ENCODE measurements at places on chromosomes 7 and 10.

DNA sequence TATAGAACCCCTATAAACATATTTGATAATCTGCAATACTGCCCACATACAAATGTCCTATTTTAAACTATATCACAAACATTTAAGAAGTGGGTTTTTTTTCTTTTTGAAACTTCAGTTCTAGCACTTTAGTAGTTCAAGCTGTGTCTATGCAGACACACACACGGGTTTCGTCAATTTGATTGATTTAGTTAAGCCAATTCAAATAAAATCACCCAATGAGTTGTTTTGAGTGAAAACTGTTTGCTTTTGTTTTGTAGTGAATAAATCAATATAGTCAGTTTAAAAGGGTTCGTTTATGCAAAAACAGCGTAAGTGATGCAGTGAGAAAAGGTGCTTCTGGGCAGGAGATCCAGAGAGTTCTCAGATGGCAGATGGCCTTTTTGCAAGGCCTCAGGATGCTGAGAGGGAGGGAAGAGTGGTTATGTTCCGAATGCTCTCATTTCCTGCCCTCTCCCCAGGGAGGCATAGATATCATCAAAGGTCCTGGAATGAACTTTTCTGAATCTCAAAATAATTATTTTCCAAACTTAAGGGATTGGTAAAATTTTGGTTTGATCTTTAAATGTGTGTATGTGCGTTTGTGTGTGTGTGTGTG is 102.7 kb downstream of the AGMO start:
- DNase-seq: peak; percentile 29

- DNase-seq: no peak
These were observed 31.5 kb downstream of the CREB3L2 start for GRCh38 chr7:137970253-137970975.

GRCh38 chr7:30135301-30136116 is 723 bp downstream of the MTURN start:
- DNase-seq: peak; percentile 30

GRCh38 chr7:125375942-125376341 is 446.3 kb upstream of the POT1 start:
- DNase-seq: peak; percentile 40

GRCh38 chr10:75395066-75395931 is 6.3 kb downstream of the ZNF503 start:
- no peak for DNase-seq

DNA sequence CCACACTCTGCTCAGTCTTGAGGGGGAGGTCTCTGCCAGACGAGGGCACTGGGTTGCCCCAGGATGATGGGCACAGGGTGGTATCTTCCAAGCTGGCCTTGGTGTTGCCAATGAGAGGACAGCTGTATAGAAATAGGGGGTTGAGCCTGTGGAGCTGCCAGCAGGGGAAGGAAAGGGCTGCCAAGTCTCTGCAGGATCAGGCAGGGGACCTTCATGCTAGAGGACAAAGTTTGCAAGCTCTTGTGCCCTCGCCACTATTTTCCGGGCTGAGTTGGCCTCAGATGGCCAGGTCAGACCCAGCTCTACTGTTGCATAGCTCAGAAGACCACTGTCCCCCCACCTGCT is 68.7 kb downstream of the ARHGAP22 start:
- DNase-seq: no peak

DNA sequence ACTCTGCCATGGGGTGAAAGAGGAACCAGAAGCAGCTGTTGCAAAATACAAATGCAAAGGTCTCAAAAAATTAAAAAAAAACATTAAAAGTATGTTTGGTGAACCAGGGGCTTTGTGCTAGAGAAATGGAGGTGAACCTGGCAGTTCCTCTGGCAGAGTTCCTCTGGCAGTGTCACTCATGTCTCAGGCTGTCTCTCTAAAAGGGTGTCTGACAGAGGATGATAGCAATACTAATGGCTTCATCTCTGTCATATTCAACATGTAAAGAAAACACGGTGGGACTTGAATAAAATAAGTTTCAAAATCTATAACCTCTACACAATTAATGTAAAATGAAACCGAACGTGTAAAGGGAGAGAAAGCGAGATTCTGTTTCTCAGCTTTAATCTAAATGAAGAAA is 375.7 kb upstream of the VWC2 start:
- DNase-seq: no peak

- no peak for DNase-seq
These were observed 264.3 kb downstream of the AUTS2 start for GRCh38 chr7:69862413-69863064.

DNA sequence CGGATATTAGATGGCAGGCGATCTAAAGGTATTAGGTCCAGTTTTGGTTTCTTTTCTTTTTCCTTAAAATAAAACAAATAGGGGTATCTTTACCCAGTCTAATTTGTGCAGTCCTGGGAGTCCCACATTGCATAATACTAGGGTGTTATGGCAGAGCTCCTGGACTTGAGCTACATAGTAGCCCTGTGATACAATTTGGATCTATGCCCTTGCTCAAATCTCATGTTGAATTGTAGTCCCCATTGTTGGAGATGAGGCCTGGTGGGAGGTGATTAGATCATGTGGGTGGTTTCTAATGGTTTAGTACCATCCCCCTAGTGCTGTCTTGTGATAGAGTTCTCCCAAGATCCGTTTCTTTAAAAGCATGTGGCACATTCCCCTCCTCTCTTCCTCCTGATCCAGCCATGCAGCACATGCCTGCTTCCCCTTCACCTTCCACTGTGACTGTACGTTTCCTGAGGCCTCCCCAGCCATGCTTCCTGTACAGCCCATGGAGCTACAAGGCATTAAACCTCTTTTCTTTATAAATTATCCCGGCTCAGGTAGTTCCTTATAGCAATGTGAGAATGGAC is 141.9 kb downstream of the RPS24 start:
- no peak for DNase-seq

- no peak for DNase-seq
These were observed 983.7 kb downstream of the GATA3 start for GRCh38 chr10:9038146-9038714.

DNA sequence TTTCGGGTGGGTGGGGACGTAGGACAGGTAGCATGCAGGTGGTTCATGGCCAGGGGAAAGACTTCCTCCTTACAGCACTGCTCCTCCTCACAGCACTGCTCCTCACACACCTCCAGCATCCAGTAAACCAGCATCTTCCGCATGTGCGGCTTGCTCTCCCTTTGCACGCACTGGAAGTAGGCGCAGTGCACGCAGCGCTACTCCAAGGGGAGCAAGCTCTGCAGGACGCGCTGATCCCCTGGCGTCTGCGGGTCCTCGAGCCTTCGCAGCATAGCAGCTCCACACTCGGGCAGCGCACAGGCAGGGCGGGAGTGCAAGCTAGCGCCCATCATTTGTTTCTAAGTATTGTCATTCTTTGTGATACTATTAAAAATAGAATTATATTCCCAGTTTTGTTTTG is 30.5 kb upstream of the MAP3K8 start:
- DNase-seq: no peak

DNA sequence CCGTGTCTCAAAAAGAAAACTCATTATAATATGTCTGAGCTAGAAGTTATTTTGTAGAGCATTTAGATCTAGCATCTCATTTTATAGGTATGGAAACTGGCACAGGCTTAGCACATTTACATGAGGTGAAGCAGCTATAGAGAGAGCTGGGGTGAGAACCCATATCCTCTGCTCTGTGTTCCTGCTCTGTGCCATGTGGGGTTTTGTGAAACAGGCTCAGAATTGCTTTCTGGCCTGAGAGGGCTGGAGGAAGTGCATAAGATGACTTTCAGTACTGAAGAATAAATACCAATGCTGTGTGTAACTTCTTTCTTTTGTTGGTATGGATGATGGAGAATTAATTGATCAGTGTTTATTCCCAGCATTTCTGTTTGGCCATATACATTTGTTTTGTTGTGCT is 159.1 kb downstream of the LRRC4 start:
- DNase-seq: no peak

GRCh38 chr7:88868456-88868855 is 72.9 kb upstream of the TEX47 start:
- DNase-seq: no peak

GRCh38 chr10:6058682-6059475 is 3.3 kb downstream of the IL2RA start:
- DNase-seq: no peak

DNA sequence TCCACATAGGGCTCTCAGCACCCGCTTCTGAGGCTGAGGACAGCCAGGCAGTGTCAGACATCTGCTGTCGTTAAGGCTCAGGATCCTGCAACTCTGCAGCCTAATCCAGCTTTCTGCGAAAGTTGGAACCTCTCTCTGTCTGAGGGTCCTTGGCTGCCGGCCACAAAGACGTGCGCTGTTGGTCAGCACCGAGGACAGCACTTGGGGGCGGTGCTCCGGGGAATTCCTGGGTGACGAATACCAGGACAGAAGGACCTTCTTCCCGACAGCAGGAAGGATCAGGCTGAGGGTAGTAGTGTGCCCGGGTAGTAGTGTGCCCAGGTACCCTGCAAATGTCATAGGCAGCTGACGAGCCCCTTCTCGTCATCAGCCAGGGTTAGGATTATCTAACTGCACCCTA is 16.0 kb upstream of the RASGEF1A start:
- DNase-seq: no peak

DNA sequence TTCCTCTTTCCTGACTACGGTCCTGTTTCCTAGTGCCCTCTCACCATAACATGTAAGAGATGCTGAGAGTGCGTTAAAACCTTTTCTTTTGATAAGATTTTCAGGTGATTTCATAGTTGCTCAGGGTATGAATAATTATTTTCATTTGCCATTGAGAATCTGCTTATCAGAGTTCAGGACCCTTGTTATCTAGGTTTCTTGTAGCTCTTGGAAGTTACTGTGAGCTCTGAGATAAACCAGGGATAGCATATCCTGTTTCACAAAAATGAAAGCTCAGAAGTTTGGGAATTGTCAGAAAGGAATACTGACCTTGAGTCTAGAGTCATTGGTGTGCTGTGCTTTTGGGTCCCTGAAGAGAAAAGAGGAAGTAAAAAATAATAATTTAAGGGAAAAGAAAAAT is 76.8 kb upstream of the PRKG1 start:
- no peak for DNase-seq

DNA sequence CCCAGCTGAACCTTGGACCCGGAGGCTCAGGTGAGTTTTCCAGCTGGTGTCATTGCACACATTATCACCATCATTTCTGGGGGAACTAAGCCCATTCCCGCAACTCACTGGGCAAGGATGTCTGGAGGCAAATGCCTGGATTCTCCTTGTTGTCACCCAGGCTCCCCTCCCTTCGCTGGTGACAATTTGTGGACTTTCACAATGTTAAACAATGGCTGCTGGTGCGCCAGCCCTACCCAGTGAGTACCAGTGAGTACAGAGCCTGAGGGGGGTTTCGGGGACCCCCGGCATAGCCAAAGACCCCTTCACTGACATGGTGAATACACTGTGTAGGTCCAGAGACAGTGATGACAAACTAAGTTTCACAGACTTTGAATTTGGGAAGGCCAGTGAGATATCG is 189.2 kb downstream of the ADARB2 start:
- DNase-seq: no peak

DNA sequence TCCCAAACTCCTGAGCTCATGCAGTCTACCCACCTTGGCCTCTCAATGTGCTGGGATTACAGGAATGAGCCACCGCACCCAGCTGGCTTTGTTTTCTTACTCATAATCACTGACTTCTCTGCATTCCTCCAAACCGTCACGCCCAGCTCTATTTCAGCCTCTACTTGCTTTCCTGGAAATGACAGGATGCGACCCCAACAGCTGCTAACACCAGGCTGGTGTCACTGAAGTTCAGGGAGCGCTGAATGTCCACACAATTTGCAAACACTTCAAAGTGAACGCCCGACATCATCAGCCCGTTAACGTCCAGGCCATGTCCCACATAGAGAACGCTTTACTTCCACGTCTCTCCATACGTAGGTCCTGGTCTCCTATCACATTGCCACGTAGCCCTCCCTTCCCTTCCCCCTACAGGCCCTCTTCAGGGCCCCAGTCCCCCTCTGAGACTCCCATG is 12.8 kb upstream of the PROSER2 start:
- DNase-seq: no peak

DNA sequence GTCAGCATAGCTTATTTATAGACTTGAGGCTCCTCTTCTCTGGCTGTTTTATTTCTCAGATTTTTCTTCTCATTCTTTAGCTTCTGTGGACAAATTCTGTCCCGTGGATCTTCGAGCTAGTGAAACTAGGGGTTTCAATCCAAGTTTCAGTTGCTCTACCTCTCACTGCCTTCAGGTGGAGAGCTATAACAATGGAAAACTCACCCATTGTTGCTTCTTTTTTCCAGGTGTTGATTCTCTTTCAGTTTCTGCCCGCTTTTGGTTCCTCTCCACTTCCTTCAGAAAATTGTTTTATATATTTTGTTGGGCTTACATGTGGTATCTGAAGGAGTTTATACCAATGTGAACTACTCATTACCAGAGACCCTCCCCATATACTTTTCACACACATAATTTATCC is 266.1 kb downstream of the TCF7L2 start:
- no peak for DNase-seq

GRCh38 chr7:155847821-155848435 is 35.7 kb upstream of the SHH start:
- DNase-seq: no peak

- DNase-seq: no peak
These were observed 353.2 kb upstream of the KLF6 start for GRCh38 chr10:4138146-4138721.

GRCh38 chr10:78745441-78745840 is 323.3 kb upstream of the ZMIZ1 start:
- no peak for DNase-seq

DNA sequence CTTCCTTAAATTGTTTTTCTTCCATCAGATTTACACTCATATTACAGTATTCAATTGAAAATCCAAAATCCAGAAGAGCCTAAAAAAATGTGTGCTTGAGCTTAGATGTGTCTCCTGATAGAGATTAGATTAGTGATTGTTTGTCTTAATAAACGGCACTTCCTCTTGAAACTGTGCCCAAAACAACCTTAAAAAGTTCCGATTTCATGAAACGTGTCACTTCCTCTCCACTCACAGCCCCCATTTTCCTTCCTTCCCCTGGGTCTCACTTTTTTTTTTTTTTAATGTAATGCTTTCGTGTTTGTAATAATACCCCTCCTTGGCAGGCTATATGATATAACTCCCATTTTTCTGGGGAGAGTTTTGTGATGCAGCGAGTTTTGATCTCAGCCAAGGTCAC is 114.8 kb upstream of the ADO start:
- no peak for DNase-seq

DNA sequence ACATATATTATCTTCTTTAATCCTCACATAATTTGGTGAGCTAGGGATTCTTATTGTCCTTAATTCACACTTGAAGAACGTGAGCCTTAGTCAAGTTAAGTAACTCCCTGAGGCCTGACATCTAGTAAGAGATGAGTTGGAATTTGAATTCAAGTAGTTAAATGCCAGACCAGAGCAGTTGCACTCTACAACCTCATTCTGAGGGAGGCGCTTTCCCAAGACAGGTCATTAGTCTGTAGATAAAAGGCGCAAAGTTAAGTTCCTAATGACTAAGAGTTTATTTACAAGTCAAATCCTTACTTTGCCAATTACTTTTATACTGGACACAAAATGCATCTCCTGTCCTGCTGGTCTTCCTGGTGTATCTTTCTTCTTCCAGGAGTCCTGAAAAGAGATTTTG is 3.6 kb upstream of the EXOC6 start:
- no peak for DNase-seq

DNA sequence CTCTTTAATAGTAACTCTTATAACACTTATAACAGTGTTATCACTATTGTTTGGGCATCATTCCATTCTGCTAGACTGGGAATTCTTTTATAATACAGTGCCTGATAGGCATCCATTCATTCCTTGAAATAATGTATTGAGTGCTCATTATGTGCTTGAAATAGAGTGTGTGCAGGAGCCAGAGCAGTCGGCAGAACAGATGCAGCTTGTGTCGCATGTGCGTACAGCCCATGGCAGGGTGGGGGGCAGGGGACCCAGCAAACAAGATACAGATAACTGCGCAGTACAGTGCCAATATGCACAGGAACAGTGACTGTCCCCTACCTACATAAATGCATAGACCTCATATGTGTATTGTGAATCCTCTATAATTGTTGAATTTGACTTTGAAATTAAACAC is 99.3 kb downstream of the KAT6B start:
- DNase-seq: peak; percentile 43

All from NCI-H1436 (cell line).